SHP77 treated with DMSO at 0.1 percent for 48 hours (cell line): ENCODE measurements at places on chromosomes 6 and 20.

DNA sequence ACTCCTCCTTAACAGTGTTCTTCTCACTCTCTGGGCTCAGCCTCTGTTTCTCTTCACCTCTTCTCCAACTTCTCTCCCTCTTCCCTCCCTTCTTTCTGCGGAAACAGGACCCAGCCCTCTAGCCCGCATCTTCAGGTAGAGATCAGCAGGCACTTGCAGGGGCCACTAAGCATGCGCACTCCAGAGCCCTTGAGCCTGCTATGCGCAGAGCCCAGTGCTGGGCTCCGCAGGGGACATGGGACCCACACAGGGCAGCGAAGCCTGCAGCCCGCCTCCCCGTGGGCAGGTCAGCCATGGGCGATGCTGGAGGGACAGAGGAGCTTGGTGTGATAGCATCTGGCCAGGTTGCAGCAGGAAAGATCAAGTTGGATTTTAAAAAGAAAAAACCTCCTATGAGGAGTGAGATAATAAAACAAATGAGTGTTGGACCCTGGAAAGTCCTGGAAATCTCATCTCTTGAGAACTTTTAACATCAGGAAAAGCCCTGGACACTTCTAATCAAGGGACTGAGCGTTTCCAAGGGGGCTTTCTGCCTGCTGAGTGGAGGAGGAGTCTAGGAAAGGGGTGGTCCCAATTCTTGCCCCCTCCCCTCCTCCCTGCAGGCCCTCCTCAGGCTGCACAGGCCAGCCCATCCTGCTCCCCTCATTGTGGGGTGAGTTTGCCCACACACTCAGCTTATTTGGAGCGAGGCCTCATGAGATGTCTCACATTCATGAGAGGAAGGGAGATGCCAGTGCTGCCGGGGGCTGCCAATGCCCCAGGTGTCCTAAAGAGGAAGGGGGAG, 71.9 kb downstream of the MDGA1 start:
- no peak for DNase-seq

- DNase-seq = no peak
Measured at GRCh38 chr6:106102967-106103727, 17.0 kb downstream of the PRDM1 start.

DNA sequence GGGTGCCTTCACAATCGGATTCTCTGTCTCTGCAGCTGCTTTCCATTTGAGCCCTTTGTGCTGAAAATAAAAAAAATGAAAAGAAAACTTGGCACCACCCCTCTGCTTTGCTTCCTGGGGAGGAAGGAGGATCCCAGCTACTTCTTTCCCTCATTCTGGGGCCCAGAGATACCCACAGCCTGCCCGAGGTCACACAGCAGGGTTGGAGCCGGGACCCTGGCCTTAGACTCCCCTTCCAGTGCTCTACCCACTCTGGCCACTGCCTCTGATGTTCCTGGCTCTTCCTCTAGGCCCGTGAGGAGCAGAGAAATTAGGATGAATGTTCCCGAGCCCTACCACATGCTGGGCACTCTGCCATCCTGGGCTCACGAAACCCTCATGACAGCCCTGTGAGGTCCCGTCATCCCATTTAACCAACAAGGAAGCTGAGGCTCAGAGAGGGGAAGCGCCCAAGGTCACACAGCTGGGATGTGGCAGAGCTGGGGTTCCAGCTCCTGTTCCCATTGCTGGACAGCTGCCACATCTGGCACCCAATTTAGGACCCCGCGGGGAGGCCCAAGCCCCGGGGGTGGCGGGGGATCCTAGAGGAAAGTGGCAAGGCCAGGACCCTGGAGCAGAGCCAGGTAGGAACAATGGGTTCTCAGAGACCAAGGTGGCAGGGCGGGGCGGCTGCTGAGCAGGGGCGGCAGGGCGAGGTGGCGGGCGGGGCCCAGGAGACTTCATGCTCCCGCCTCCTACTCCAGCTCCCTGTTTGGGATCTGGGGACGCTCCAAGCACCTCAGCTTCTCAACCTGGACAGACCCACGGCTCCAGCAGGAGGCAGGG, 76.6 kb downstream of the CEBPB start:
- no peak for DNase-seq

- DNase-seq = no peak
Measured at GRCh38 chr6:167211881-167212712, 54.3 kb upstream of the GPR31 start.

DNA sequence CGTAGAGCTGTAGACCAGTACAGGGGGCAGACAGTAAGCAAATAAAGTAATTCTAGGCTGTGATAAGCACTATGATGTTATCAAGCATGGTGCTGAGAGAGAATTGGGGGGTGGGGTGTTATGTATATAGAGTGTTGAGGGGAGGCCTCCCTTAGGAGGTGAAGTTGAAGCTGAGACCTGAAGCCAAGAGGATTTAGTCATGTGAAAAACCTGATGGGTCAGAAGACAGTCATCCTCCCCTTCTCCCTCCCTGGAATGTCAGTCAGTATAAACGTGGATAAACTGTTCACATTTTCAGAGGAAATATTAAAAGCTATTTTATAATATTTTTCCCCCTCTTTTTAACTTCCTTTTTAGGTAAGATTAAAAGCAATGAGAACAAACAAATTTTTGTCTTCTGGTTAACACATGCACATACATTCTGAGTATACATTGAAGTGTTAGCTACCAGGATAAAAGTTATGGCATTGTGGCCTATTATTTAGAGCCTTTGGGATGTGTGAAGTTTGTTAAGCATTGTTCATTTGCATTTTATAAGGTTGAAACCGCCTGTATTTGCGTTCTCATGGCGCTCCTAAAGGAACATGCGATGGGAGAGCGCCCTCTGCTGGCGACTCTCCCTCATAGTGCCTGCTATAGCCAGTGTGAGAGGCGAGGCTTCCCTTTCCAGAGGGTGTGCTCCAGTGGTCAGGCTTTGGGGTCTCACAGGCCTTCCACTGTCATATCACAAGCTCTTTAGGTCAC, 35.4 kb upstream of the MAPK13 start:
- DNase-seq = peak; percentile 50

- no peak for DNase-seq
Measured at GRCh38 chr6:35736982-35737412, at the start of gene ARMC12. ARMC12 (plus strand) TSS chr6:35737032; CDS start chr6:35737109, 77 bp downstream.

DNA sequence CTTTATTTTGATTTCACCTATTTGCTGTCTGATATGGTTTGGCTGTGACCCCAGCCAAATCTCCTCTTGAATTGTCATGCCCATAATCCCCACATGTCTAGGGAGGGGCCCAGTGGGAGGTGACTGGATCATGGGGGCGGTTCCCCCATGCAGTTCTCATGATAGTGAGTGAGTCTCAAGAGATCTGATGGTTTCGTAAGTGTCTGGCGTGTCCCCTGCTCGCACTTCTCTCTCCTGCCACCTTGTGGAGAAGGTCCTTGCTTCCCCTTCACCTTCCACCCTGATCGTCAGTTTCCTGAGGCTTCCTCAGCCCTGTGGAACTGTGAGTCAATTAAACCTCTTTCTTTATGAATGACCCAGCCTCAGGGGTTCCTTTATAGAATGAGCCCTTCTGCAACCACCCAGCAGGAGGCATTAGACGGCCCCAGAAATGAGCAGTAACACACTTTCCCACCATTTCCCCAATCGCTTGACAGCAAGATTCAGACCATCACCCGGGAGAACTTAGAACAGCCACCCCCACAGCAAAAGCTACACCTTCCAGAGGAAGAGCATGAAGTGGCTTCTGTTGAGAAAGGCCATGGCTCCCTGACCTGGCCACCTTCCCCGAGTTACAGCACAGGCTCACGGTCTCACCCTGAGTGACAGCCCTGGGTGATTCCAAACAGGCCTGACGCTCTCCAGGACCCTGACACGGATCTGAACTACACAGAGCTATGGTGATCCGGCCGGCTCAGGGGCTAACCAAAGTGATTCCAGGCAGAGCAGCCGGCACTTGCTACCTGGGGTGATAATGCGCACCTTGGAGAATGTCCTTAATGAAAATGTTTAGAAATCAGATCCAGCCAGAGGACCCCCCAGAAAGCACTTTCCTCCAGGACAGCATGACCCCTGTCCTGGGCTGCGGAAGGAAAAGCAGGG, 131.2 kb upstream of the CDH4 start:
- DNase-seq = peak; percentile 16

DNA sequence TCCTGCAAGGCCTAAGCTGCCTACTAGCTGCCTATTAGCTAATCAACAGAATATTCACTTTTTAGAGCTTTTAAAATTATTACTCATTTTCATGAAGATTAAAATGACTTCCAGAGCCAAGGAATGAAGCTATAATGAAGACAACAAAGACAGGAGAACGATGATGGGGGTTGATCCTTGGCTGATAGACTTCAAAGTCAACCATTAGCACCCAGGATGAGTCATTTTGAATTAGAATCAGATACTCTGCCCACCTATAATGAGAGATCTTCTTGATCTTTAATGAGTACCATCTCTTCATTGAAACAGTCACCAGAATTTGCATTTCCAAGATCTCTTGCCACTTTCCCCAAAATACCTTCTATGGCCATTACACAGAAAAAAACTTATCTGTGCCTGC, 56.7 kb upstream of the CDYL start:
- no peak for DNase-seq

GRCh38 chr6:139250296-139251044, 41.3 kb downstream of the TXLNB start:
- DNase-seq = peak; percentile 5

DNA sequence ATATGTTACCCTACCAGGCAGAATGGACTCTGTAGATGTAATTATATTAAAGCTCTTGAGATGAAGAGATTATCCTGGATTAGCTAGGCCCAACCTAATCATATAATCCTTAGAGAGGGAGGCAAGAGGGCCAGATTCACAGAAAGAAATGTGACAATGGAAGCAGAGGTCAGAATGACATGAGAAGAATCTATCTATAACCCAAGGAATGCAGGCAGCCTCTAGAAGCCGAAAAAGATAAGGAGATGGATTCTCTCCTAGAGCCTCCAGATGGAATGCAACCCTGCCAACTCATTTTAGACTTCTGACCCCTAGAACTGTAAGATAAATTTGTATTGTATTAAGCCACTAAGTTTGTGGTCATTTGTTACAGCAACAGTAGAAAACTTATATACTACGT, 12.3 kb downstream of the PXT1 start:
- no peak for DNase-seq

GRCh38 chr20:36833275-36834020, 42.5 kb upstream of the TLDC2 start:
- DNase-seq = no peak

DNA sequence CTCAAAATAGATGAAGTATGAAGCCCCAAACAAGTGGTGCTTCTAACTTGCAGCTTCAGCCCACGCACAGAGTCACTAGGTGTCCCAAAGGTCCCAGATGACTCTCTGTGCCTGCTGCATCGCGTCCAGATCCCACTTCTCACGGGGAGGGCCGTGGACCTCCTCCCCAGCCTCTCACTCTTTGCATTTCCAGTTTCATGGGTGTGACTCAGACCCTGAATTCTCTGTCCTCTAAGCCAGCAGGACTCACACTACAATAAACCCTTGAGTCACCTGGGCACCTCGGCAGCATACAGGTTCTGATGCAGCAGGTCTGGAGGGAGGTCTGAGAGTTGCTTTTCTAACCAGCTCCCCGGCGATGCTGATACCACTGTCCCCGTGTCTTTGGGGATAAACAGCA, 114.0 kb upstream of the RIN2 start:
- DNase-seq = no peak

DNA sequence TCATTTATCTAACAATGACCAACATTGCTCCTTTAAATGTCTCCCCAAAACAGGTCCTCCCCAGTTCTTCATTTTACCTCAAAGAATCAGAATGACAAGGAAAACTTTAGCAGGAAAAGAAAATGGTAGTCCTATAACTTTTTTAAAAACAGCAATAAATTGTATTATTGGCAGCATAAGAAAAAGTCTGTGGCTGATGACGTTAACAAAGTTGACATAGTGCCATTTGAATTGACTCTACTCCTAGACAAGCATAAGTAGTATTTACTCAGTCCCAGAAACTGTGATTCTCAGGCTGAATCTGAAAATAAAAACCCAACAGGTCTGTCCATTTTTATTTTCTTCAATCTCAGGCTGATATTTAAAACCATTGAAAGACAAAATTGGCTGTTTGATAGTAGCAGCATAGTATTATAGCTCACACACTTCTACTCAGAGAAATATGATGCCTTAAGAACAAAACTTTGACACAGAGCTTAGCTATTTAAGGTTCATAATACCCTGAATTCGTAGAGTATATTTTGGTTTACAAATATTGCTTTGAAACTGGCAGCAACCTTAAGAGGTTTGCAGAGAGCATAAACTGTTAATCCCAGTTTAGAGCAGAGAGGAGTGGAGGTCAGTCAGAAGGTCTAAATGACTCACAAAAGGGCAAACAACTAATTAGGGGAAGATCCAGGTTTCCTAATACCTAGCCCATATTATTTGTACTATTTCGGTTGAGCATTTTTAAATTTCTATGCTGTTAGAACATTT, 35.0 kb upstream of the TENT5A start:
- peak; percentile 82 for DNase-seq

DNA sequence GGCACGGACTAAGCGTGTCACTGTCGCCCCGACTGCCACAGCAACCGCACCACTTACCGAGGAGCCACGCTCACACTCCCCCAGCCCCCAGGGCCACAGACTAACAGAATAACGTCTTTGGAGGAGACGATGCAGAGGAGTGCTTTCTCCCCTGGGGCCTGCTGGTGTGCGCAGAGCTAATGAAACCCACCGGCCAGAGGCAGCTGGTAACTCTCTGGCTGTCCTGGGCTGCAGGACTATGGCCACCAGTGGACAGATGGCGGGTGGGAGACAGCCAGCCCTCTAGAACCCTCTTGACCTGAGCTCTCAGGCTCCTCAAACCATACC, 228.0 kb downstream of the DLL1 start:
- no peak for DNase-seq

- no peak for DNase-seq
Measured at GRCh38 chr20:61635721-61636455, 383.8 kb downstream of the CDH4 start.

- DNase-seq = no peak
Measured at GRCh38 chr6:3822747-3823445, 26.3 kb upstream of the FAM50B start.

GRCh38 chr20:32078791-32079190, 26.7 kb downstream of the HCK start:
- no peak for DNase-seq

DNA sequence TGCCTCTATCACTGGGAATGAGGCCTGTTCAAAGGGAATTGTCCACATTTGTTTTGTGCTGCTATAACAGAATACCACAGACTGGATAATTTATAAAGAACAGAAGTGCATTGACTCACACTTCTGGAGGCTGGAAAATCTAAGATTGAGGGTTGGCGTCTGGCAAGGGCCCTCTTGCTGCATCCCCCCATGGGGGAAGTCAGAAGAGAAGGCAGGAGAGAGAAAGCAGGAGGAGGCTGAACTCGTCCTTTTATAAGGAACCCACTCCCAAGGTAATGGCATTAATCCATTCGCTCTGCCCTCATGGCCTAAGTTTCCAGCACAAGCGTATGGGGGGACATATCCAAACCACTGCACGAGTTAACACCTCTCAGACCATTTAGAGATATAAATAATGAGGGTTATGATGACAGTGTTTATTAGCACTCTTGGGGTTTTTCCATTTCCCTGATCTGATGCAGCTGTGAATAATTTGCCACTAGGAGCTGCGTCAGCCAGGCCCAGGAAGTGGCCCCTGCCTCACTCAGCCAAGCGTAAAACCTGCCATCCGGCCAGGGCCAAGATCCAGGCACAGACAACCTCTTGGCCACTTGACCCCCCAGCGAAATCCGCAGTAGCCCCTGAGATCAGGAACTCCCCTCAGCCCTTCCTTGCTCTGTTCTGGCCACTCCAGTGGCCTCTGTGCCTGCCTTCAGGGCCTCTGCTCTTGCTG, 14.2 kb upstream of the SLCO4A1 start:
- no peak for DNase-seq
